ENCODE measurements at places on chromosomes 16 and 17. TPM values are rescaled to one million over a fixed set of nuclear protein-coding genes. Genes with fewer than 3 reads are reported as not detected.

- DNase-seq: no peak
Observed at GRCh38 chr17:81385320-81386111, 9.7 kb upstream of the BAHCC1 start.

DNA sequence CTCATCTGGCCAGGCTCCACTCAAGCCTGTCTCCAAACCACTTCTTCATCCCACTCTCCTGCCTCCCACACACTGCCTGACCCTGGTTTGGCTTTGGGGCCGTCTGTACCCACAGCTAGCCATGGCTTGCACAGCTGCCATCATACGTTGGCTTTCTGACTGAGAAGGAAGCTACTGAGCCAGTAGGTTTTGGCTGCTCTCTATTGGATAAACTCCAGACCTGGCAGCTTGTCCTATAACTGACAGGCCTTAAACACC lies 3.9 kb downstream of the MIF4GD start:
- DNase-seq: no peak

The ABCC11 gene
- not detected for total RNA-seq

The INCA1 gene
- total RNA-seq: 2.2 TPM

The ANKRD40CL gene
- not detected for total RNA-seq

GRCh38 chr16:46839986-46840443 lies 9.0 kb upstream of the C16orf87 start:
- DNase-seq: no peak

DNA sequence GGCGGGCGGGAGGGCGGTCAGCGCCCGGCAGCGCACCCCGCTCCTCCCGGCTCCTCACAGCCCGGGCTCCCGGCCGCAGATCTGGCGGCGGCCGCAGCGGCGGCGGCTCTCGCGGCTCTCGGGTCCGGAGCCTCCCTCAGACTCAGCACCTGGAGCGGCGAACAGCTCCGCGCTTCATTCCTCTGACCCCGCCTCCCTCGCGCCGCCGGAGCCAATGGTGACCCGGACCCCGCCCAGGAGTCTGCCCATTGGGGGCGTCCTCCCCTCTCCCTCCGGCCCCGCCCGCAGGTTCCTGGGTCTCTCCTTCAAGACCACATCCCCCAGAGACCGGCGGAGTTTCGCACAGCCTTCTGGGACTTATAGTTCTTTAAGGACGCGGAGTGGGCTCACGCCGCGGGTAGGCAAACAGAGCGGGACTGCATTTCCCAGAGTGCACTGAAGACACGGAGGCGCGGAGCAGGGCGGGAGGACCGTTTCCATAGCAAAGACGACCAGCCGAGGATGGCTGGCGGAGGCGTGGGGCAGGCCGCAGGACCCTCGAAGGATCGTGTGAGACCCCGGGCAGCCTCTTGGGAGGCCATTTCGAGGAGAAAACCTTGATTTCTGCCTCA lies at the start of gene SMPD3:
TSS of gene SMPD3 (minus strand) at position 149 of the 611 bp plus-strand sequence. CDS start 76,327 bp downstream, outside the sequence.
- peak; percentile 98 for DNase-seq

- DNase-seq: no peak
Observed at GRCh38 chr16:89354325-89354724, 136.0 kb downstream of the ANKRD11 start.

The CTRB1 gene
- total RNA-seq: not detected

DNA sequence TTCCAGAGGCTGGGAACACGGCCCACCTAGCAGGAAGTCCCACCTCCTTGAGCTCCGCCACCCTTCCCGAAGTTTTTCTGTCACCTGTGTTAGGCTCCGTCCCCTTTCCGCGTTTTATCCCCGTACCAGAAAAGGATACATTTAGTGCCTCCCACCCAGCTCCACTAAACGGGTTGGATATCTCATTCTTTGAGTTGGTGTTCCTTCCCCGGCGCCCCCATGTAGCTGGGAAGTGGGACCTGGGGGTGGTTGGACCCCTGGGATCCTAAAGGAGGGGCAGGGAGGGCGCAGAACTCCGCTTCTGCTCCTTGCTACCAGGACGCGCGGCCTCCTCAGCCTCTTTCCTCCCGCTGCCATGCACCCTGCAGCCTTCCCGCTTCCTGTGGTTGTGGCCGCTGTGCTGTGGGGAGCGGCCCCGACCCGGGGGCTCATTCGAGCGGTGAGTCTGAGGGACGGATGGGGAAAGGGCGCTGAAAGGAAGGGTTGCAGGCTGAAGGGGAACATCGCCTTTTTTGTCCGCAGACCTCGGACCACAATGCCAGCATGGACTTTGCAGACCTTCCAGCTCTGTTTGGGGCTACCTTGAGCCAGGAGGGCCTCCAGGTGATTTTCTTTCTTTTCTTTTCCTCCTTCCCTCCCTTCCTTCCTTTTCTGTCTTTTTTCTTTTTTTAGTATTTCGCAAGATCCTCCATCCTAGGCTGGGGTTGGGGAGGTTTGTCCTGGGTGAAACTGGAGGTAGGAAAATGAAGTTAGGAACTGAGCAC lies 669 bp downstream of the RNF167 start:
- DNase-seq: no peak

DNA sequence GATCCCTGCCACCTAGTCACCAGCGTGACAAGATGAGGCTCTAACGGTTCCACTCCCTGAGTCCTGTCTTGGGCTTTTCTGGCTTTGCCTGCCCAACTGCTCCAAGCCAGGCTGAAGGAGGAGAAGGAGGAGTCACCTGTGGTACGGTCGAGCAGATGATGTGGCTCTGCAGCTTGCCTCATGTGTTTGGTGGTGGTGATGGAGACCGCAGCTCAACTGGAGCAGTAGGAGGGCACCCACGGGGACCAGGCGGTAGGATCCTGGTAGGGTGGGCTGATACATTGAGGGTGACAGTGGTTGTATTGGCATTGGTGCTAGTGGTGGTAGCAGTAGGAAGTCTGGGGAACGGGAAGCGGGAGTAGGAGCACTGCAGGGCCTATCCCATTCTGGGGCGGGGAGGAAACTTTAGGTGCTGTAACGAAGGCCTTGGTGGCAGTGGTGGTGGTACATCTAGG lies 202.8 kb upstream of the WSB1 start:
- no peak for DNase-seq

DNA sequence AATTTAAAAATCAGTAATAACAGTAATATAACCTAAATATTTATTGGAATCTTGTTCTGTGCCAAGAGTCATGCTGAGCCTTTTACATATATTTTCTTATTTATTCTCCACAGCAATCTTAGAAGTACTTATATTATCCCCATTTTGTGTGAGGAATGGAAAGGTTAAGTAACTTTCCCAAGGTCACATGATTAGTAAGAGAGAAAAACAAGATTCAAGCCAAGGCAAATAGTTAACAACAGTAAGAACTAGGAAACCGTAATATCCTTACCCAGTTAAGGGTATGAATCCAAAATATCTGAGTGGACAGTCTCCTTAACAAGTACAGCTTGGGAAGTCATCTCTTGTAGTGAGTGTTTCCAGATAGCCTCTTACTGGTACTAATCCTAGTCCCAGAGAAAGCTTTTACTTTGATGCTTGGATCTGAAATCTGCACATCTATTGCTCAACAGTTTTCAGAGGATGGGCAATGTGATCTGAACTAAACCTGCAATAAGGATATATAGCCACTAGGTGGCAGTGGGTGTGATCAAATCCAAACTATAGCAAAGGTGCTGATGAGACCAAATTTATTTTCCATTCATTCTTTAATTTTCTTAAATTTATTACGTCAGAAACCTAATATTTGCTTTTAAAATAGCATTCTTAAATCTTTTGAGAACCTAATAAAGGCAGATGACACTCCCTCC lies 23.3 kb downstream of the SHISA6 start:
- no peak for DNase-seq

- DNase-seq: no peak
Observed at GRCh38 chr16:57469046-57469445, 6.6 kb downstream of the POLR2C start.

The HOXB5 gene
- total RNA-seq: 3.8 TPM

DNA sequence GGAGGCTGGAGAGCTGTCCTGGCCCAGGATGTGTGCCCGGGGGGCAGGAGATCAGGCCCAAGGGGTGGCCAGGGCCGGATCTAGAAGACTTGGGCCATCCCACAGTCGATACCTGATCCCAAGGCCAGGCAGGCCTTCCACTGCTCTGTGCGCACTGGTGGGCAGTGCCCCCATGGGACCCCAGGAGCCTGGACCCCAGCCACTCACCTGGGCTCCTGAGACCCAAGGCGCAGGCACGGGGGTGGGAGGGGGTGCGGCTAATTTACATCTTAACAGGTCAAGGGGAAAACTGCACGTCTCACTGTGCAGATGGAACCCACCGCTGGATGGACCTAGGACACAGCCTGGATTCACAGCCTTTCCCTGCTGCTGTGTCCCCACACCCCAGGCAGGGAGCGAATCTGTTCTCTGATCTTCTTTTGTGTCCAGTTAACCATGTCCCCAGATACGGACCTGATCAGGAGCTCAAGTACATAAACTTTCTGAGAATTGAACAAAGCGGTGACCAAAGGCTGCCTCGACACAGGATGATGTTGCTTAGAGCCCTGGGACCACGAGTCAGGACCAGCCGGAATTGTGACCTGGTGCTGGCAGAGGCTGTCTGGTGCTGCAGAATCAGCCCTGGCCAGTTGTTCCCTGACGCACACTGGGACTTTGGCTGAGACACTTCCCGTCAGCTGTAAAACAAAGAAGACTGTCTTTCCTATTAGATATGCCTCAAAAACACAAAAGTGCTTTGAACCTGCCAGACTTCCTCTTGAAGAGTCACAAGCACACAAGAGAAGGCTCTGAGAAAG lies 60.6 kb downstream of the TNFRSF13B start:
- no peak for DNase-seq

- DNase-seq: no peak
Observed at GRCh38 chr16:50479771-50480170, 68.4 kb upstream of the NKD1 start.

The CETP gene
- total RNA-seq: not detected

The ST6GALNAC1 gene
- total RNA-seq: not detected

DNA sequence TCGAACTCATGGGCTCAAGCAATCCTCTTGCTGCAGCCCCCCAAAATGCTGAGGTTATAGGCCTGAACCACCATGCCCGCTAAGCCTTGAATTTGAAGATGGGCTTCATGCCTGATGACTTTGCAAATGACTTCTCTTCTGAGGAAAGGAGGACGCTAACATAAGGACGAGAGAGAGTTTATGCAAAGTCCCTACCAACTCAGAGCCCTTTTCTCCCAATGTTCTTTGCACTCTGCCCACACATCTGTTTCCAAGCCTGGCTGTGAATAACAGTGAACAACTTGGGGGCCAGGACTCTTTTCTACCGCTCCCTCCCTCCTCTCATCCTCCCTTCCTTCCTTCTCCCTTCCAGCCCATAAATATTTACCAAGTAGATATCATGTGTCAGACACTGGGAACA lies 8.5 kb upstream of the NPIPB2 start:
- DNase-seq: no peak

The GPR139 gene
- total RNA-seq: not detected

- DNase-seq: no peak
Observed at GRCh38 chr17:54835015-54835414, 65.6 kb upstream of the TOM1L1 start.

- no peak for DNase-seq
Observed at GRCh38 chr16:81136390-81137335, 40.5 kb upstream of the GCSH start.

The MT1G gene
- 14.8 TPM for total RNA-seq

DNA sequence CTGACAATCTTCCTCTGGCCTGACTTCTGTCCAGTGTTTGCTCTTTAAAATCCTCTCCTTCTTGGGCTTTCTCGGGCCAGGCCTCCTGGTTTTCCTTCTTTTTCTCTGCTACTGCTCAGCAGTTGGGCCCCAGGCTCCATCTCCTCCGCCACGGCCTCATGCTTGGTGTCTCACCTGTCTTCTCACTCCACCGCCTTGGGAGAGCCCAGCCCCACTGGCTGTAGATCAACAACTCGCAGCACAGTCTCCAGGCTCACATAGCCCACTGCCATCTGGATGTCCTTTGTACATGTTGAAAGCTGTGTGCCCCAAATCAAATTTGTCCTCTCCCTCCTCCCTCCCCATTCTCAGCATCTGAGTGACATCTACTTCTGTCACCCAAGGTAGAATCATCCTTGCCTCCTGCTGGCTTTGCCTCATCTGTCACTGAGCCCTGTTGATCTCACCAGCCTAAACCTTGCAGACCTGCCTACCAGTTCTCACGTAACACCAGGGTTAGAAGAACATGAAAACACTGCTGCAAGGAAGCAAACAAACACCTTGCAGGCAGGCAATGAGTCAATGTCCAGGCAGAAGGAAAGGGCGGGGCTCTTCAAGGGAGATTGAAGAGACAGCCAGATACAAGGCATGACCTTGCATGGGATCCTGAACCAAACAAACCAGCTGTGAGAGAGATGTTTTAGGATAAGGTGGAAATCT lies 103.2 kb upstream of the SMURF2 start:
- no peak for DNase-seq

- no peak for DNase-seq
Observed at GRCh38 chr16:70157105-70157476, 16.5 kb upstream of the CLEC18C start.

DNA sequence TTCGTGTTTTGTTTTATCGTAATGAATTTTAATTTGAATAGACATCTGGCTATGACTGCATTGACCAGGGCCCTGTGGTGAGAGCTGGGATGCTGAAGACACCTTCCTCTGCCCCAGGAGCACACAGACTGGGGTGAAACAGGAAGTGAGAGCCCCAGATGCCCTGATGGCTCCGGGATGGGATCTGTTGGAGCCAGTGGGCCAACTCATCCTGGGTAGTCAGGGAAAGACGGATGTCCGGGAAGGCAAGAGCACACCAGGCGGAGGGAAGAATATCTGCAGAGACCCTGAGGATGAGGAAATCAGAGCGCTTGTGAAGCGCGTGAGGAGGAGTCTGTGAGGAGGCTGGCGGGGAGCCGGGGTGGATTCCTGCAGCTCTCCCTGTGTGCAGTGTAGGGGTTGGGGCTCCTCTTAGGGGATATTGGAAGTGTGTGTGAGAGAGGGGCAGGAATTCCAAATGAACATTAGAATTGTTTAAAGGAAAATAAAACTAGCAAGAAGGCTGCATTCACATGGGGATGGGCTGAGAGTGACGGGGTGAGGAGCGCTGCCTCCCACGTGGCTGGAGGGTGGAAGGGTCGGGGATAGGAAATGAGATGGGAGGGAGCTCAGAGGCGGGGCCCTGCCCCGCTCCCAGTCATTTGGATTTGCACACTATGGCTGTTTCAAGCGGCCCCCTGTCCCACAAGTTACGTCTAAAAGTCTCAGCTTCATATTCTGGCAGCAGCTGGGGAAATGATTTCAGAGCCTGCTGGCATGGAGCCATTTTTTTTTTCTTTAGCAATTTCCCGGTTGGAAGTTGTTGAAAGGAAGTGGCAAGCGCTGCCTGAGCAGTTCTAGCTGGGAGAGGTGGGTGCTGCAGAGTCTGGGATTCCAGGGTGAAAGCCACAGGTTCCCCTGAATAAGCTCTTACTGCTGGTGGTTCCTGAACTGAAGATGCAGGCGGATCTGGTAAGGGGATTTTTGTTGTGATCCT lies 71.2 kb upstream of the LGALS9 start:
- no peak for DNase-seq

- DNase-seq: no peak
Observed at GRCh38 chr16:84508502-84508901, 4.0 kb upstream of the MEAK7 start.

- no peak for DNase-seq
Observed at GRCh38 chr17:56548661-56549060, 44.8 kb upstream of the NOG start.

The CTF1 gene
- 1.4 TPM for total RNA-seq

GRCh38 chr17:72124438-72124775 lies 3.6 kb downstream of the SOX9 start:
- no peak for DNase-seq

GRCh38 chr16:8373676-8374431 lies 216.5 kb downstream of the TMEM114 start:
- DNase-seq: no peak
